ENCODE measurements at places on chromosomes 6 and 20. TPM values are rescaled to one million over a fixed set of nuclear protein-coding genes. Genes with fewer than 3 reads are reported as not detected.

WFDC12 gene
- total RNA-seq: not detected

SLC17A3 gene
- total RNA-seq: not detected

ENTPD6 gene
- total RNA-seq: 51.2 TPM

POM121L2 gene
- not detected for total RNA-seq

GABRR1 gene
- total RNA-seq: 0.10 TPM

DNA sequence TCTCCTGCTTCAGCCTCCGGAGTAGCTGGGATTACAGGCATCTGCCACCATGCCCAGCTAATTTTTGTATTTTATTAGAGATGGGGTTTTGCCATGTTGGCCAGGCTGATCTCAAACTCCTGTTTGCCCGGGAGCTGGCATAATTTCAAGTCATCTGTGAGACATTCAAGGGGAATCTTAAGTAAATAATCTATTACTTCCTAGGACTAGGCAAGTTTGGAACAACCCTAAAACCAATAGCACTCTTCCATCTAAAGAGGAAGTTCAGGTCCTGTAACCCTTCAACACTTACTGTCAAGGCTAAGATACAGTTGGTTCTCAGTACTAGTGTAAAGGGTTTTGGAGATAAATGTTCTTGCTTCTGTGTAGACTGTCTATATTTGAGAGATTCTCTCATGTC lies 267.8 kb upstream of the IRAK1BP1 start:
- no peak for DNase-seq

GRCh38 chr6:142984386-142984785 lies 39.4 kb upstream of the HIVEP2 start:
- no peak for DNase-seq

DNA sequence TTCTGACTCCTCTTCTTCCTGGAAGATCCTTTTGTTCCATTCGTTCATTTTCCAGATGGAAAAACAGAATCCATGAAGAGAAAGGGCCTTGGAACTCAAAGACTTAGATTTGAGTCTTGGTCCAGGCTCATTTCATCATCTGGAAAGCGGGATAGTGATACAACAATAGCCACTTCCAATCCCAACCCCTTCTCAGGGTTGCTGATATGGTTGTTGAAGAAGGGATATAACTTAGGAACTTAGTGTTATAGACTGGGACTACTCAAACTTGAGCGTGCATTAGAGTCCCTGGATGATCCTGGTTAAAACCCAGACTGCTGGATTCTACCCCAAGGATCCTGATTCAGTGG lies 1.3 kb downstream of the GDAP1L1 start:
- no peak for DNase-seq

DNA sequence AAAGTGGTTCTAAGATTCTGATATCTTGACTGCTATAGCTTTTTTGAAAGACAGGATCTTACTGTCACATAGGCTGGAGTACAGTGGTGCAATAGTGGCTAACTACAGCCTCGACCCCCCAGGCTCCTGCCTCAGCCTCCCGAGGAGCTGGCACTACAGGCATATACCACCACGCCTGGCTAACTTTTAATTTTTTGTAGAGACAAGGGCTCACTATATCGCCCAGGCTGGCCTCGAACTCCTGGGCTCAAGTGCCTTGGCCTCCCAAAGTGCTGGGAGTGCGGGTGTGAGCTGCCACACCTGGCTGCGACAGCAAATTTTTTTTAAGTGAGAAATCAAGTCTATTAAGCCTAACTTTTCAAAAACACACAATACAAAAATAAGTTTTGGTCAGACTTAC lies 106.6 kb downstream of the NOL4L start:
- DNase-seq: no peak

DNA sequence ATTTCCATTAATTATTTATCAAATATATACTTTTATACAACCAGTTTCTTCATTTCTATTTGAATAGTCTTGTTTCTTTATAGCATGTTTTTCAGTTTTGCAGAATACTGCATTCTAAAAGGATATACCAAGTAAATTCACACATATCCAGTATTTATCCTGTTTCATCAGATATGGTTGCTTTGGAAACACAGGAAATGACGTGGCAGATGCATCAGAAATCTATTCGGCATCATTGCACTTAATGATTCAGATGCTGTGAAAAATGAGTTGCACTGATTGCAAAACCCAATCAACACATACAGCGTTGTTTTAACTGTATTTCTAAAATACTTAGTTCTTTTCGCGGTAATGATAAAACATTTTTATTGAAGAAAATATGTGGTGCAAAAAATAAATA lies 594.9 kb downstream of the CDH26 start:
- DNase-seq: no peak

DNA sequence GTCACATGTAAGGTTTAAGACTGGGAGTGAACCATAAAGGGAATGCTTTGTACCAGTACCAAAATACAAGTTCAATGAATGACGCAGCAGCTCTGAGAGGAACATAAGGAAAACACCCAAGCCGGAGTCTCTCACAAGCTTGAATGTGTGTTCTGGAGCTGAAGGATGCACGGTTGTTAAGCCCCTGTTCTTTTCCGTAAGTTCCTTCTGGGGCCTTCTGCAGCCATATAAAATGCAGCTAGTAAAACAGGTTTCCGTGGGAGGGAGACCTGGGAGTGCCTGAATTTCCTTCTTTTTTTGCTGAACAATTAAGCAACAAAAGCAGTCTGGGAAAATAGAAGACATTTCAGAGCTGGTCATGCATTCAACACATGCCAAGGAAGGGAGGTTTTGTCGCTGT lies 73.2 kb upstream of the JAG1 start:
- DNase-seq: no peak

GRCh38 chr6:117270843-117271507 lies 5.6 kb downstream of the VGLL2 start:
- DNase-seq: peak; percentile 79

- DNase-seq: peak; percentile 87
Observed at GRCh38 chr20:57425150-57426013, 34.2 kb downstream of the RBM38 start.

DNA sequence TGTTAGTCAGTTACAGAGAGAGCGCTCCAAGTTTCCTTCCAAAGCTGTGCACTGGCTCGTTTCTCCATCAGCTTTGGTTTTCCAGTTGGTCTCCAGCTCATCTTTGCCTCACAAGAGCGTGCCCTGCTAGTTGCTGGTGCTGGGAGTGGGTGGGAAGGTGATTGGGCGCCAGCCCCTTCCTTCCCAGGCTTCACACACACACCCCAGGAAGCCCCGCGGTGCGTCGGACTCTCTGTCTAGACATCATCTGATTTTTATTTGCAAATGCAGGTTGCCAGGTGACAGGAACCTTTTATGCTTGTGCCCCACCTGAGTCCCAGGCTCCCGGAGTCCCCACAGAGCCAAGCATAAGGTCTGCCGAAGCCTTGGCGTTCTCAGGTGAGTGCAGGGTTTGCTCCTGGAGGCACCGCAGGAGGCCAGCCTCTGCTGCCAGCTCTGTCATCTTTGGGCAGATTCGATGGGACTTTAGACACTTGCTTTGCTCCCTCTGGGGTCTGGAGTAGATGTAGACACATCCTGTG lies 7.1 kb downstream of the IRF4 start:
- no peak for DNase-seq

DNA sequence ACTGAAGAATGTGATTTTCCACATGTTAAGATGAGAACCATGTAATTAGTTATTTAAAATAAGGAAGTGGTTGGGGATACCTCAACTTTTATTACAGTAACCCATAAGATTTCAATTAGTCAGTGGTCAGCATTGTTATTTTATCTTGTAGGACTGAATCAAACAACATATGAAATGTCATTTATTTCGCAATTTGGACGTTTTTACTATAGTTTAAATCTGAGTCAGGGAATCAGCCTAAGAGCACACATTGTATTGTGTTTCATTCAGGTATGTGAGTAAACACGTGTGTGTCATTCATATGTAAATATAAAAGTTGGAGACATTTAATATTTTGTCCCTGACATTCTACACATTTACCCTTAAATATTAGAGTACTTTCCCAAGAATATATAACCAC lies 1418.7 kb downstream of the GRIK2 start:
- DNase-seq: no peak

- no peak for DNase-seq
Observed at GRCh38 chr6:38638941-38639497, 710 bp downstream of the BTBD9 start.

- DNase-seq: peak; percentile 55
Observed at GRCh38 chr20:651713-652614, 1.0 kb downstream of the SRXN1 start.

DNA sequence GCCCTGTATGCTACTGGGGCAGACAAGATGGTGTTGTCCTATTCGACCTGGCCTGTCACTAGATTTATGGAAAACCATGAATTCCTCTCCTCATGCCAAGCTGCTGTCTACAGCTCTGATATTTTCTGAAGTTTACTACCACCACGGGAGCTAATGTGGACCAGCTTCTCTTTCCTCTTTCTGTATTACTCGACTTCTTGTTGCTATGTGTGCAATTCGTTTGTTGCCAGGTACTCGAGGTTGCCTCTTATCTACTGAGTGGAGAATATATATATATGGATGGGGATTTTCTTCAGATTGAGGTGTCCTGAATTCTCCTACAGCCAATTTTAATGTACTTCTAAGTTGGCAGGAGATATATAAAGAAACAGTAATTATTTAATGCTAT lies 34.7 kb downstream of the MAN1A1 start:
- DNase-seq: no peak

- DNase-seq: peak; percentile 66
Observed at GRCh38 chr6:13615792-13616120, 621 bp downstream of the NOL7 start.

- DNase-seq: no peak
Observed at GRCh38 chr6:90021711-90022110, 127.4 kb downstream of the GJA10 start.

DNA sequence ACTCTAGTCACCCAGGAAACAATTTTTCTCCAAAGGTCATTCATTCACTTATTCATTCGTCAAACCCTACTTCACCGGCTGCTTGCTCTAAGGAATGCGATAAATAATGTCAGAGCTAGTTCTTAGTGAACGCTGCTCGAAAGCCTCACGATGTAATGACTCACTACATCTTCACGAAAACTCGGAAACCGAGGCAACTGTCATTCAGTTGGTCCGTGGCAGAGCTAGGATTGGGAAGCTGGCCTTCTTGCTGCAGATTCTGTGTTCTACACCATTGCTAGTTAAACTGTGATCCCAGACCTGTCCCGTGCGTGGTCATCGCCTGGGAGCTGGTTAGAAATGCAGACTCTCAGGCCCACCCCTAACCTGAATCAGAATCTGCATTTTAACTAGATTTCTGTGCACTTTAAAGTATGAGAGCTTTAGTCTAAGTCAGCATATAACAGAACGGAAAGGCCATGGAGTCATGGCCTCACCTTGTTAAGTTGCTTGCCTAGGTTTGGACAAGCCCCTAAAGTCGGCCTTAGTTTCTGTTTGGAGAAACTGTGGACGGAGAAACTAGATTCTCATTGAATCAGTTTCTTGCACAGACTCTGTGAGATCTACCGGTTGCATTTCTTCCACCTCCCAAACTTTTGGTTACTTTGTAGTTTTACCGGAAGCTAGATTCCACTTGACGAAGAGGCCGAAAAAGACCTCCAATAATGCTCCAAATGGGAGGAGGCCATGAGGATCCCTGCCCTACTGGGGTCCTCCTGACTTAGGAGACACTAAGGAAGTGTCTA lies 651 bp upstream of the CCND3 start:
- no peak for DNase-seq

- DNase-seq: no peak
Observed at GRCh38 chr20:34016736-34017135, 23.0 kb downstream of the RALY start.

GRCh38 chr6:163133017-163133416 lies 281.5 kb upstream of the QKI start:
- no peak for DNase-seq

DNA sequence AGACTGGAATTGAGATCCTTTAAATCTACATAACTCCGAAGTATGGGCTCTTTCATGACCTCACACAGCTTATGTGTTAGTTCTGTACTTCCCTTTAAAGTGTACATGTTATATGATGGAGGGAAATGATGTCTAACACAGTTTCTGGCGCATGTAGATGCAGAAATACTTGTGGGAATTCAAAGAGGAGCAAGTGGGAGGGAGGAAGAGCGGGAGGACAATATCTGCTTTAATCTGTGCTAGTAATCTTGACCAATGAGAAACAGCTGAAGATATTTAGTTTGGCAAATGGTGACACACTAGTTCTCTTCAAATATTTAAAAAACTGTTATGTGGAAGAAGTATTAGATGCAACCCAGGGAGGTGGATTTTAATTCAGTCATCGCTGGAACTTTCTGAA lies 62.9 kb upstream of the PLEKHG1 start:
- no peak for DNase-seq

GRCh38 chr6:15773806-15774410 lies 111.1 kb upstream of the DTNBP1 start:
- DNase-seq: no peak

GRCh38 chr6:159753081-159753872 lies 8.6 kb upstream of the ACAT2 start:
- no peak for DNase-seq

DNA sequence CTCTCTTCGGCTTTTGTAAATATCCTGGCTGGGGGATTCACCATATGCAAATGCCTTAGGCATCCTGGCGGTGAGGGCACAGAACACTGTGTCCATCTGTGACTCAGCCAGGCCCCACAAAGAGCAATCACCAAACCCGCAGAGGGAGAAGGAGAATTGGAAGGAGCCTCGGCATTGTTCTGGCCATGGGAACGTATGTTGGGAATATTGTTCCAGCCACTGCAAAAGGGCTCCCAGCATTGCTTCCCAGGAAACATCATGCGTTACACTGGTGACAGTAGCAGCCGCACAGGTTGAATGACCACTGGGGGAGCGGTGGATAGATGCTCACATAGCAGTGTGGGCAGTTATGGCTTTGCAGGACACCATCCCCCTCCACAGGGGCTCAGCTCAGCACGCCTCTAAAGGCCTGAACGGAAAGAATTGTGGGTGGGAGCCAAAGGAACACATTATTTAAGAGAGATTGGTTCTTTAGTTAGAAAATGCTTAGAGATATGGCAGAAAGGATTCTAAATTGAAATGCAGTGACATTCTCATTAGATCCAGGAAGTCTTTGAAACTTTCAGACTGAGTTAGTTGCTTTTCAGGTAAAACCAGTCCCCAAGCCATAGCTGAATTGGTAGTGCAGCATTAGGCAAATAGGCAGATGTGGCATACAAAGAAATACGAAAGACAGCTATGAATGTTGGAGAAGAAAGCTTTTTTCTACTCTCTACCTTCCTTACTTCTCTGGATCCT lies 104.3 kb downstream of the RNF144B start:
- DNase-seq: no peak

GRCh38 chr6:73903155-73903554 lies 207.2 kb downstream of the CD109 start:
- no peak for DNase-seq

DNA sequence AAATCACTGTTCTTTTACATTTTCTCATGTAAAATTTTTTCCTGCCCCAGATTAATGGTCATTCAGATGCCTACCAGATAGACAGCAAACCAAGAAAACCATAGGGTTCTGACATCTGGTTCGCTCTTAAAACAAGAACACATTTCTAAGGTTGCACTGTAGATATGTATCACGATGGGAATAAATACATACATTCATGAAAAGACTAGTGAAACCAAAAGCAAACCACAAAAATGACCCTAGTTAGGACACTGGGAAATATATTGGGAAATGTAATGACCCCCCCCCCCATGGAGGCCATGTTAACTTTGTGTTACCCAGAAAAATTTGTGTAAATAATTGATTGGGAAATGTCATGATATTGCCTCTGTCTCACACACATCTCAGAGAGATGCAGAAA lies 37.5 kb downstream of the MTFR2 start:
- DNase-seq: no peak

Data from H7 (cell line).